Stimulated activated CD4-positive, alpha-beta T cell treated with anti-CD3 and anti-CD28 coated beads, Interleukin-15, amount 100 ng/mL, for 1 hour (primary cell): ENCODE measurements at places on chromosomes 3 and 15.

- no peak for DNase-seq
Observed at GRCh38 chr15:73944161-73945129, 18.2 kb downstream of the LOXL1 start.

DNA sequence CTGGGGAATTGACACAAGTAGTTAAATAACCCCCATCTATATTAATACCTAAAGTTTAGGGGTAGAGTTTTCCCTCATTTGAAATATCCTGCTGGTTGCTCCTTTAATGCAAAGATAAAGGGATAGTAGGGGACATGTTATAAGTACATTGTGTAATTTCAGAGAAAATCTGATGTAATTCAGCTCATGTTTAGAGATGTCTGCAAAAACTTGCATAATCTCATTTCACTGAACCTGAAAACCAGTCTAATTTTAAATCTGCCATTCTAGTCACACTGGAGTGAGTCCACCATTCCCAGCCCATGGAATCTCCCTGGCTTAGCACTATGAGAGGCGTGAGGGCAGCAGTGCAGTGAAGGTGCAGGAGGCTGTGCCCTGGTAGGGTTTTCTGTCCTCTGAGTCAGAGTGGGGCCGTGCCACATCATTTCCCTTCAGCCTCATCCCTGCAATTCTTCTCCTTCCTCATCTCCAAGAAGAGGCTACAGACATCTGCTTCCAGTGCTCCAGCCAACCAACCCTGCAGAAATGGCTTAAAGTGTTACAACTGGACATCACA, 246.3 kb upstream of the UMPS start:
- no peak for DNase-seq

DNA sequence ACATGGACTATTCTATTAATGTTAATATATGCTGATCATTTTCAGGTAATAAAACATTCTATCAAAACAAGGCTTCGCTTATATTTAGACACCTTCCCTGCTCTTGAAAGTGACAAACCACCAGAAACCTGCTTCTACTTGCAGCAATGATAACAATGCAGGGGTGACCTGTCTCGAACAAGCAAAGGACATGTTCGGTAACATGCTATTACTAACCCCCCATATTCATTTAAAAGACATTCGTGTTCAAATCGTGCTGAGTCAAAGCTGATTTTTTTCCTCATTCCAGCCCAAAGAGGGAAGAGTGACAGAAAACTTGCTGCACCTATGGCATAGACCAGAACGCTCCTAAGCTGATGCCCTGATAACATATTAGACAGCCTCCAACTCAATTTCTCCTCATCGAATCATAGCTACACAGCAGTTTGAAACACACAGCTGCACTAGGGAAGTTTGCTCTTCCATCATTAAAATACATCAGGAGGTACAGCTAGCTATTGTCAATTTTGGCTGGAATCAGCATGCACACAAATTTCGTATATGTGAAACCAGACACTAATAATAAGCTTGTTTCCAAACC, 341.5 kb downstream of the FOXP1 start:
- no peak for DNase-seq

DNA sequence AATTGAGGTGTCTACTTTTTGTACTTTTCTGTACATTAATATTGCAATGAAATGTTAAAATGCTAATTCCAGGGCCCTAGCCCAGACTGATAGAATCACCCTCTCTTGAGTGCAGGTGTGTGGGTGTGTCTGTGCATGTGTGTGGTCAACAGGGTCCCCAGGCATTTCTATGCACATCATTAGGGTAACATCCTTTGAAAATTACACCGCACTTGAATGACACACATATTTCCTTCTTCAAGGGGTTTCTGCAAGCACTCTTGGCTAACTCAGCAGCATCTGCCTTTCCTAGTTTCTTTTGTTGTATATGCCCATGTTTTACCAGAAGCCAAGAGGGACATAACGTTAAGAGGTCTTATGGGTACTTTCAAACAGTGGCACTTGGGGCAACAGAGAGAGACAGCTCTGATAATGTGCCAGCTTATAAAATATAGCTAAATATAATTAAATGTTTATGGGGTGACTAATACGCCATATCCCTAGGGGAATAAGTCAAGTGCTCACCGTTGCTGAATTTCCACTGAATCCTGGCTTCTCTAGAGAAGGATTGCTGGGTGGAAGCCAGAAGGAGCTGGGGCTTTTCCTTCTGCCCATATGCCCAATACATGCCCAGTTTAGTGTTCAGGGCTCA, 54.5 kb upstream of the LRIG1 start:
- no peak for DNase-seq

- DNase-seq: no peak
Observed at GRCh38 chr3:54960082-54960481, 32.2 kb upstream of the LRTM1 start.
